Pulmonary artery endothelial cell (primary cell): ENCODE measurements at places on chromosomes 7 and 10. TPM values are rescaled to one million over a fixed set of nuclear protein-coding genes. Genes with fewer than 3 reads are reported as not detected.

- no peak for DNase-seq
Observed at GRCh38 chr10:14731875-14732512, 42.7 kb downstream of the FAM107B start.

- DNase-seq = no peak
Observed at GRCh38 chr10:114445332-114445731, 41.0 kb upstream of the AFAP1L2 start.

- DNase-seq = no peak
Observed at GRCh38 chr7:106603346-106603745, 57.6 kb downstream of the CCDC71L start.

DNA sequence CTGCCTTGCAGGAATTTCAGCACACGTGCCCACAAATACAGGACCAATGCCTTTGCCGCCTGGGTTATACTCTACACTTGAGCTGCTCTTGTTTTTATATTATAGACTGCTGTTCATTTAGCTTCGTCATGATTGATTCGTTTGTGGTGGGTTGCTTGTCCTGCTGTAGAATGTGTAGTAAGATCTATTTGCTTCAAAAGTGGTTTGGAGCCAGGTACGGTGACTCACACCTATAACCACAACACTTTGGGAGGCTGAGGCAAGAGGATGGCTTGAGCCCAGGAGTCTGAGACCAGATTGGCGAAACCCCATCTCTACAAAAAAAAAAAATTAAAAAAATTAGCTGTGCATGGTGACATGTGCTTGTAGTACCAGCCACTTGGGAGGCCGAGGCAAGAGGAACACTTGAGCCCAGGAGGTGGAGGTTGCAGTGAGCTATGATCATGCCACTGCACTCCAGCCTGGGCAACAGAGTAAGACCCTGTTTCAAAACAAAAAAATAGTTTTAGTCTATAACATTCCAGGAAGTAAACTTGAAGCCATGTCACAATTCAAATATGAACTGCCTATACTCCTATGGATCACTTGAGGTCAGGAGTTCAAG is 9.0 kb upstream of the RHBDD2 start:
- DNase-seq = no peak

DNA sequence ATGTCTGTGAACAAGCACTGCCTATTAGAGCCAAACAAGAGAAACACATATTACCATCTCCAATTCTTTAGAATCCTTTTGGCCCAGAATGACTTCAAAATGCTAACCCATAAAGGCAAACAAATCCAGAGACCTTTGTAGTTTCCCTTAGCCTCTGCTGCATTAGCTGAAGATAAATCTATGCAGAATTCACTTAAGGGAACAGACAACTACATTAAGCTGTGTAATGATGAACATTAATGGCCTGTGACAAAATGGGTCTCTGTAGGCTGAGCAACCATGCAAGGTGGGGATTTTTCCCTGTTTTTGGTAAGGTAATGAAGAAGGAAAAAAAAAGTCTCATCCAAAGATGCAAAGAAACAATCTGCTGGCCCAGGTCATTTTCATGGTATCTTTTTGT is 411.6 kb downstream of the EXOC4 start:
- no peak for DNase-seq

PDE1C gene
- total RNA-seq = 0.11 and 0.13 TPM in 2 replicates

AKR1B15 gene
- total RNA-seq = not detected in 2 replicates

FBXO24 gene
- 0.07 and 0.74 TPM in 2 replicates for total RNA-seq
